Right lobe of liver (tissue), 6 donors: ENCODE measurements at places on chromosomes 5 and 9. TPM values are rescaled to one million over a fixed set of nuclear protein-coding genes. Genes with fewer than 3 reads are reported as not detected.

C9orf152 gene
- total RNA-seq: 3.5 TPM

TRPM3 gene
- 0.51 TPM for total RNA-seq

FOXD4L3 gene
- 0.11 TPM for total RNA-seq

IL5 gene
- total RNA-seq: not detected

SLC36A2 gene
- total RNA-seq: not detected

TRUB2 gene
- 35.5 TPM for total RNA-seq

FOXI1 gene
- not detected for total RNA-seq

STKLD1 gene
- 0.43 TPM for total RNA-seq

POLR1E gene
- 13.5 TPM for total RNA-seq

ZNF462 gene
- total RNA-seq: 2.7 TPM

SMIM33 gene
- total RNA-seq: not detected

HRCT1 gene
- total RNA-seq: 1.4 TPM

MYOZ3 gene
- total RNA-seq: not detected

LIX1 gene
- not detected for total RNA-seq

RXRA gene
- 143 TPM for total RNA-seq

PFN3 gene
- not detected for total RNA-seq

INSL6 gene
- total RNA-seq: not detected

ZNF658 gene
- total RNA-seq: 1.1 TPM

CCL28 gene
- total RNA-seq: 1.2 TPM
